T-helper 17 cell (primary cell): ENCODE measurements at places on chromosomes 13 and 19. TPM values are rescaled to one million over a fixed set of nuclear protein-coding genes. Genes with fewer than 3 reads are reported as not detected.

- DNase-seq, result no peak
These were observed 42.2 kb upstream of the KCTD4 start for GRCh38 chr13:45243077-45243476.

GRCh38 chr19:46357846-46358583 is 11.1 kb downstream of the PPP5C start:
- no peak for DNase-seq

DNA sequence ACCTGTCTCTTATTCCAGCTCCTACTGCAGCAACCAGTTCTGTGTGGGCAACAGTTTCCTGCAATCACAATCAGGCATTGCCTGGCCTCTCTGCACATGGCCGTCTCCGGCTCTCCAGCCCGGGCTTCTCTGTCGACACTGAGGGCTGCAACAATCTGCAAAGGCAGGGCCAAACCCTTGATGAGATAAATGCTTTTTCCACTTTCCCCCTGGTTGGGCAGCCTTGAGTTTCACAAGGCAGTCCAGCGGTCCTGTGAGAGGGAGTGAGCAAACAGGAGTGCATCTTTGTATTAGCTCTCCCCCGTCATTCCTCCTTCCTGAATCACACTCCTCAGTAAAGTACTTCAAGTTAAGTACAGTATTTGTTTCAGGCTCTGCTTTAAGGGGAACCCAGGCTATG is 40.7 kb upstream of the VWA8 start:
- DNase-seq, result no peak

DNA sequence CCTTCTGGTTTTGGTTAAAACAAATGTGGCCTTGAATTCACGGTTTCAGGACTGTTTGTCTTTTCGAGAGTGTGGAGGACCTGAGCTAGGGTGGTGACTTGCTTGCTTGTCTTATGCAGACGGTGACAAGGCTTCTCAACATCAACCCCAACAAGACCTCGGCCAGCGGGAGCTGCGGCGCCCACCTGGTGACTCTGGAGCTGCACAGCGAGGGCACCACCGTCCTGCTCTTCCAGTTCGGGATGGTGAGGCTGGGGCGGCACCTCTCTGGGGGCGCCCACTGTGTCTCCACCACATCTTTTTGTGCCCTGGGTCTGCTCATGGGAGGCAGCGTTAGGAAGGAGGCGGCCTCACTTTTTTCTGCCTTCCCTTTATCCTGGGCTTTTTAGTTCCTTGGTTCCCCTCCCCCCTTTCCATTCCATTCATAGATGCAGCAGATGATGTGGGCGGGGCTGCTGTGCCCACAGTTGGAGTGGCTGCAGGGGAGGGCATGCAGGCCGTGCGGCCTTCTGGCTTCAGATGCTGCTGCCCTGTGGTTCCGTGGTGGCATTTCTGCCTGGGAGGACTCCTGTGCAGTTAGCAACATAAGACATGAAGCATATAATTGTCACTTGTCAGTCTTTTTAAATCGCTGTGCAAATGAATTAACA is 23.3 kb downstream of the LAMP1 start:
- no peak for DNase-seq

DNA sequence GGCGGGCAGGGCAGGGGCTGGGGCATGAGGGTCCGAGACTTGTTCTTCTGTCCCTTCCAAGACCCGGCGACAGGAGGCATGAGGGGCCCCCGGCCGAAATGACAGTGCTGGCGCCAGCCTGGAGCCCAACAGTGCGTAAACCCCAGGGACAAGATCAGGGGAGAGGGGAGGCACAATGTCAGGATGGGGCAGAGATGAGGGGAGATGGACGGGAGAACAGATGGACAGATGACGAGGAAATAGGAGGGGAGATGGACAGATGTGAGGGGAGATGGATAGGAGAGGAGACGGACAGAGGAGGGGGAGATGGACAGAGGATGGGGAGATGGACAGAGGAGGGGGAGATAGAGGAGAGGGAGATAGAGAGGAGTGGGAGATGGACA is 518 bp downstream of the FLT3LG start:
- DNase-seq, result no peak

DNA sequence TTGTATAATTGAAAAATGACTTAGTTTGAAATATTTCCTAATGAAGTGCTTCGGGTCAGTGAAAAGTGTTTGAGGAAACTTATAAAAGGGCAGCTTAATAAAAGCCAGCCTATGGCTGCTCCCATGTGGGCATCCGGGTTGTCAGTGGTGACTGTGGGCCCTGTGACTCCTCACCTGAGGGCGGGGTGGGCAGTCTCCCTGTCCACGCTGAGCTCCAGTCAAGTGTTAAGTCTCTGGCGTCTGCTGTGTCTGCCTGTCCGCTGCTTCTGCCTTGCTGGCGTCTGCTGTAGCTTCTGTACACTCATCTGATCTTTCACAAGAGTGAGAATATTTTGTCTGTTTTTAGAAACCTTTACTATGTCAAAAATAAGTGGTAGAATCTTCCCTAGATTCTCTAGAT is 7.1 kb downstream of the LAMP1 start:
- no peak for DNase-seq

DNA sequence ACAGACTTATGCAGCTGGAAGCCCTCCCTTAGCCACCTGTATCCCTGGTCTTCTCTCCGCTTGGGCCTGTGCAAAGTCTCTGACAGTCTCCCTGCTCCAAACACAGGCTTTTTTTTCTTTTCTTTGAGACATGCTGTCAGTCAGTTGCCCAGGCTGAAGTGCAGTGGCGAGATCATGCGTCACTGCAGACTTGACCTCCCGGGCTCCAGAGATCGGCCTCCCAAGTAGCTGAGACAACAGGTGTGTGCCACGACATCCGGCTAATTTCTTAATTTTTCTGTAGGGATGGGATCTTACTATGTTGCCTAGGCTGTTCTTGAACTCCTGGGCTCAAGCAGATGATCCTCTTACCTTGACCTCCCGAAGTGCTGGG is 1.6 kb downstream of the MZF1 start:
- no peak for DNase-seq

The MAP3K10 gene
- 20.7 TPM for total RNA-seq

The ADM5 gene
- 2.9 TPM for total RNA-seq

The JAK3 gene
- total RNA-seq, result 211 TPM
